ENCODE measurements at places on chromosomes 1 and 21.

DNA sequence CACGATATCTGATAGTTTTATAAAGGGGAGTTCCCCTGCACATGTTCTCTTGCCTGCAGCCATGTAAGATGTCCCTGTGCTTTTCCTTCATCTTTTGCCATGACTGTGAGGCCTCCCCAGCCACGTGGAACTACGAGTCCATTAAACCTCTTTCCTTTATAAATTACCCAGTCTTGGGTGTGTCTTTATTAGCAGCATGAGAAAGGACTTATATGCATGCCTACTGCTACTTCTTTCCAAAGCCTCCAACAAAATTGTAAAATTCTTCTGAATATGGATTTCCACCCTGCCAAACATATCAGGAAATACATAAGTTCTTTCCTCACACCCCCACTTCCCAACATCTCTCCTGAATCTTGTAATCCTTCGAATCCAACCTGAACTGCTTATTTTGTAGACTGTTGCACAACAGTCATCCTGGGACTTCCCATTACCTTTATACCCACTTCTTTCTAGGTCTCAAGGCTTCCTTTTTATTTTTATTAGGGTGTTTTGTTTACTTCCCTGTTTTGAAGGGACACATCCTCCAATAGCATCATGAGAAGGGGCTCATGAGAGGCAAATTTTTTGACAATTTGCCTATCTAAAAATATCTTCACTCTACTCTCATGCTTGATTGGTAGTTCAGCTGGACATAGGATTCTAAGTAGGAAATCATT lies 67.5 kb upstream of the MUTYH start:
- no peak for DNase-seq

- no peak for DNase-seq
Observed at GRCh38 chr21:45551316-45551715, 9.1 kb upstream of the SLC19A1 start.

DNA sequence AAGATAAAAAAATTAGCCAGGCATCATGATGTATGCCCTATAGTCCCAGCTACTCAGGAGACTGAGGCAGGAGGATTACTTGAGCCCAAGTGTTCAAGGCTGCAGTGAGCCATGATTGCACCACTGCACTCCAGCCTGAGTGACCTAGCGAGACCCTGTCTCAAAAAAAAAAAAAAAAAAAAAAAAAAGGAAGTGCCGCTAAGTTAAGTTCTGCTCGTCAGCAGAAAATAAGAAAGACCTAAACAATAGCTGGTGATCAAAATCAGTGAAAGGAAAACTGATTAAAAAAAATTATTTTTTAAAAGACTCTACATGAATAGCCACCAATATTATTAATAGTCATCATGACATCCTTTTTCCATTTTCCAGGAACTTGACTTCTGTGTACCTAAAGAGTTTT lies 44.2 kb upstream of the MTR start:
- DNase-seq = no peak

DNA sequence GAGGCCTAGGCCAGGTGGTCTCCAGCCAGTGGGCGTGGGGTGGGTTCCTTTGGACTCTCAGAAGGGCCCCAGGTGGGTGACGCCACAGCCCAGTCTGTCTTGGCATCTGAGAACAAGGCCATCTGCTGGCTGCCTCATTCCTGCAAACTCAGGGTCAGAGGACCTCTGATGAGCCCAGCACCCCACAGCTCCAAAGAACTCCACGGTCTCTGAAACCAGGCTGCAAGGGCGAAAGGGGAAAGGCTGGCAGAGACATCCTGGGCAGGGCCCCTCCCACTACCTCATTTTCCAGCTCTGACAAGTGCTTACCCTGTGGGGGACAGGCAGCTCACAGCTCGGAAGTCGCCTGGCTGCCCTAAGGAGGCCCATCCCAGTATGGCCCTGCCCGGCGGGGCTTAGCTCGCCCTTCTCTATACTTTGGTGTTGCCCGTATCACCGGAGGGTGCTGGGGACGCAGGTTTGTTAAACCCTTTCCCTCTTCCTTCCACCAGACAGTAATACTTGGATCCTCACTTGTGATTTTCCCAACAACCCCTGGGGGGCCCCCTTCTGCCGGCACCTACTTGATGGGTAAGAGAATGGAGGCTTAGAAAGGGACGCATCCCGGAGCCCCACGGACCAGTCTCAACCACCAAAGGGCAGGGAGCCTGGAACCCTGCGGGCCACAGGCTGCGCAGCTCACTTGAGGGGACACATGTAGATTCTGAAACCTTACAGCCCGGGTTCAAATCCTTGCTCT lies 10.9 kb upstream of the EDN2 start:
- DNase-seq = no peak

- no peak for DNase-seq
Observed at GRCh38 chr21:20010691-20011200, 987.5 kb upstream of the NCAM2 start.
